Osteocyte (in vitro differentiated cells): ENCODE measurements at places on chromosomes 2 and 18.
A peak's percentile ranks its signal among the peaks of the same experiment; 100 is the strongest.

DNA sequence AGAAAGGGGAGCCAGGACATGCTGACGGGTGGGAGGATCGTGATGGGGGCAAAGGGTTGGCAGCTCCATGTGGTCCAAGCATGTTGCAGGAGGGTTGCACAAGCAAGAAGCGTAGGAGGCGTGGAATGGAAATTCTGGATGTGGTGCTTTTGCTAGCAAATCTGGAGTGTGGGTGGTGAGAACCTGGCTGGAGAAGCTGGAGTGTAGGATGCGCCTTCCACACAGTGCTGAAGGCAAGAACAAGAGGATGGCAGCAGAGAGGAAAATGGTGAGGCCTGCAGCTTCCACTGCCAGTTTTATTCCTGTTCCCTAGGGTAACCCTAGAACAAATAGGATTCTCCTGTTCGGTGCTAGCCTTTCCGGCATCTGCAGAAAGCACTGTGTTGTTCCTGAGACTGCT, 22.4 kb downstream of the CREG2 start:
- DNase-seq = peak; percentile 30
- peaks cover 68% of the 10 kb centered on the region for H3K27me3 ChIP-seq
- no peaks in the 10 kb centered on the region for H3K36me3 ChIP-seq
- no peak overlapping the region for H3K27ac ChIP-seq
- no peaks in the 10 kb centered on the region for H3K4me1 ChIP-seq

DNA sequence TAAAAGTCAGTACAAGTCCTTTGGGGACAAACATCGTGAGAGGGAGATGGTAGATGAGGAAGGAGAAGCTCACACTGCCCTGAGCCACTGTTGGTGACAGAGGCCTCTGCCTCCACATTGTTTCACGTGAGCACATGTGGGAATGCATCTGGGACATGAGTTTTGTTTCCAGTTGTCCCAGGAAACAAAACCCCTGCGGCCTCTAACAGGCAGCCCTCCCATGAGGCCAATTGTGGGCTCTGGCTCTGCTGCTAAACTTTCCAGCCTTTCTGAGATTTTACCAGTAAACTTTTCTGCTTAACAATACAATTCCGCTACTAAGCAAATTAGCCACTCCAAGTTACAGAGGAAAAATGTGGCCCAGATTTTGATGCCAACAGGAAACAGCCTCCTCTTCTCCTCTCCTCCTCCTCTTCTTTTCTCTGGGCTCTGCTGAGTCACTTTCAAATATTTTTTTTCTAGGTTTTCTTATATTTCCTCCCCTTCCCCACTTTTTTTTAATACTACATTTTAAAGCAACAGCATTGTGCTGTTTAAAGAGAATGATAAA, 23.4 kb upstream of the LRRC30 start:
- DNase-seq = no peak
- H3K4me1 ChIP-seq = peaks cover 17% of the 10 kb centered on the region
- peaks cover 20% of the 10 kb centered on the region for H3K27me3 ChIP-seq
- H3K36me3 ChIP-seq = no peaks in the 10 kb centered on the region

- peak overlapping the region; percentile 74 for H3K27ac ChIP-seq
- H3K4me3 ChIP-seq = no peak overlapping the region
- H3K36me3 ChIP-seq = peaks cover 13% of the 10 kb centered on the region
- H3K4me1 ChIP-seq = peaks cover 54% of the 10 kb centered on the region
- DNase-seq = no peak
These were observed 28.0 kb downstream of the RNF144A start for GRCh38 chr2:6945087-6945813.

- H3K27ac ChIP-seq = no peak overlapping the region
- H3K27me3 ChIP-seq = no peaks in the 10 kb centered on the region
- no peak overlapping the region for H3K4me3 ChIP-seq
- DNase-seq = no peak
These were observed 769.9 kb downstream of the TSN start for GRCh38 chr2:122525336-122525735.

DNA sequence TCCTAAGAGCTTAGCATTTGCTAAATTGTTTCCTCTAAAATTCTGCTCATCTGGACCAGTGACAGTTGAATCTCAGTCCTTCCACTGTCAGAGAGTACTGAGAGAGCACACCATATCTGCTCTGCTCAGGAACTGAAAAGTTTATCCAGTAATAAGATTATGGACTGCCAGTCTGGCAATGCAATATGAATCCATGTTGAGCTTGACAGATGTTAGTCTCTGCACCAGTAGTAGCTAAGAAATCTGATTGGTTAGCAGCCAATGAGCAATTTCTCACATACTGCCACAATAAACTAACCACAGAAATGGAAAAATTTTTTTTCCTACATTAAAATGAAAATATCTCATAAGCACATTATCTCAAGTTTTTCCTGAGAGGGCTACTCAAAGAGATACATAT, 2.3 kb downstream of the PRKD3 start:
- peak overlapping the region; percentile 96 for H3K4me3 ChIP-seq
- no peak for DNase-seq
- no peaks in the 10 kb centered on the region for H3K27me3 ChIP-seq
- H3K27ac ChIP-seq = peak overlapping the region; percentile 91

GRCh38 chr2:148874868-148875341, at the start of gene KIF5C:
TSS of gene KIF5C (plus strand) at chr2:148875227. CDS start at chr2:148875618, 391 bp downstream.
- DNase-seq = peak; percentile 92
- peak within 1 kb of the TSS; percentile 77 for H3K4me3 ChIP-seq
- peaks cover 15% of the 10 kb centered on the region for H3K27me3 ChIP-seq
- H3K4me1 ChIP-seq = peaks cover 13% of the 10 kb centered on the region
- no peak within 1 kb of the TSS for H3K27ac ChIP-seq
- no peaks in the 10 kb centered on the region for H3K36me3 ChIP-seq

DNA sequence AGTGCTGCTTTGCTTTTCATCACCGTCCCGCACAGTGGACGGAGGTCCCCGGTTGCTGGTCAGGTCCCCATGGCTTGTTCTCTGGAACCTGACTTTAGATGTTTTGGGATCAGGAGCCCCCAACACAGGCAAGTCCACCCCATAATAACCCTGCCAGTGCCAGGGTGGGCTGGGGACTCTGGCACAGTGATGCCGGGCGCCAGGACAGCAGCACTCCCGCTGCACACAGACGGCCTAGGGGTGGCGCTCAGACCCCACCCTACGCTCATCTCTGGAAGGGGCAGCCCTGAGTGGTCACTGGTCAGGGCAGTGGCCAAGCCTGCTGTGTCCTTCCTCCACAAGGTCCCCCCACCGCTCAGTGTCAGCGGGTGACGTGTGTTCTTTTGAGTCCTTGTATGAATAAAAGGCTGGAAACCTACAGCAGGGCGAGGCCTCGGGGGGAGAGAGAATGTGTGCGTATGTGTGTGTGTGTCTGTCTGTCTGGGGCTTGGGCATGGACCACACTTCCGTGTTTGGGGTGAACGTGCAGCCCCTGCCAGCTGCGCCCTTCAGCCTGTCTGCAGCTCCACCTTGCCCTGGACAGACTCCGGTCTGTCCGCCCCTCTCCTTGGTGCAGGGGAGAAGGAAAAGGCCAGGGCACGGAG, 32.3 kb downstream of the GPC1 start:
- DNase-seq = no peak
- H3K27me3 ChIP-seq = no peaks in the 10 kb centered on the region
- no peaks in the 10 kb centered on the region for H3K4me1 ChIP-seq
